ENCODE measurements at places on chromosomes 13 and 19.

GRCh38 chr19:12485052-12485416, 418 bp upstream of the ZNF709 start:
- no peak for DNase-seq

DNA sequence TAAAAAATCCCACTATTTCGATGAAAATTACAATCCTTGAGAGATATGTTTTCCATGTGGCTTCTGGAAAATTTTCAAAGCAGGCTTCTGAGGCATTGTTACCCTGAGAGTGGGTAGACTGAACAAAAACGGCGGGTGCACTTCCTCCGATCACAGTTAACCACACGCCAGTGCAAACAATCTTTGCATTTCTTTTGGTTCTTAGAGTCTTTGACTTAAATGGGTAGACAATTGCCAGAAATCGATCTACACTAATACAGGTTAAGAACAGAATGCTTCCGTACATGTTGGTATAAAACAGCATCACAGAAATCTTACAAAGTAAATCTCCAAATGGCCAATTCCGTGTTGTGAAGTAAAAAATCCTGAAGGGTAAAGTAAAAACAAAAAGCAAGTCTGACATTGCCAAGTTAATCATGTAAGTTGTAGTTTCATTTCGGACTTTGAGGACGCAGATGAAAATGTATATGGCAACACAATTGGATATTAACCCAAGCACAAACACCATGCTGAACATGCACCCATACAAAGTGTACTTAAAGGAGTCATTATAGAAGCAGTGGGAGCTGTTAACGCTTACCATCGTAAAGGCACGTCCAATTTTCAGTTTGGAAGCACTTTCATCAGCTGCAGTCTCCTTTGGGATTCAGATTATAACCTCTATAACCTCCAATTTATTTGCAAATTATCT, 927 bp downstream of the LPAR6 start:
- DNase-seq, result peak; percentile 67

GRCh38 chr13:22735011-22735995, 445.5 kb upstream of the SGCG start:
- no peak for DNase-seq

GRCh38 chr13:77980592-77980991, 62.0 kb upstream of the EDNRB start:
- no peak for DNase-seq

DNA sequence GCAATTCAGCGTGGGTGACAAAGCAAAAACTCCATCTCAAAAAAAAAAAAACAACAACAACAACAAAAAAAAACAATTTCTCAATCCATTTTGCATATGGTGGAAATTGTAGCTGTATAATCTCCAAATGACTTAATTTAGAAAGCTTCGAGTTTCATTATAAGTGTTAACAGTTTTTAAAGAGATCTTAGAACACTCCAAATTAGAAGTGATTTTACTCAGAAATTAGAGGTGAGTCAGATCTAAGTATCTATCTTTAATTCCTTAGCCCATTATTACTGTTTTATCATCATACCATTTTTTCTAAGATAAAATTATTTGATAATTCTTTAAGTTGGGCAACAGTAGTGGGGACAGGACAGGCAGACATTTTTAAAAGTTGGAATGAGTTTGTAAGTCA, 60.5 kb downstream of the ZMYM2 start:
- no peak for DNase-seq

DNA sequence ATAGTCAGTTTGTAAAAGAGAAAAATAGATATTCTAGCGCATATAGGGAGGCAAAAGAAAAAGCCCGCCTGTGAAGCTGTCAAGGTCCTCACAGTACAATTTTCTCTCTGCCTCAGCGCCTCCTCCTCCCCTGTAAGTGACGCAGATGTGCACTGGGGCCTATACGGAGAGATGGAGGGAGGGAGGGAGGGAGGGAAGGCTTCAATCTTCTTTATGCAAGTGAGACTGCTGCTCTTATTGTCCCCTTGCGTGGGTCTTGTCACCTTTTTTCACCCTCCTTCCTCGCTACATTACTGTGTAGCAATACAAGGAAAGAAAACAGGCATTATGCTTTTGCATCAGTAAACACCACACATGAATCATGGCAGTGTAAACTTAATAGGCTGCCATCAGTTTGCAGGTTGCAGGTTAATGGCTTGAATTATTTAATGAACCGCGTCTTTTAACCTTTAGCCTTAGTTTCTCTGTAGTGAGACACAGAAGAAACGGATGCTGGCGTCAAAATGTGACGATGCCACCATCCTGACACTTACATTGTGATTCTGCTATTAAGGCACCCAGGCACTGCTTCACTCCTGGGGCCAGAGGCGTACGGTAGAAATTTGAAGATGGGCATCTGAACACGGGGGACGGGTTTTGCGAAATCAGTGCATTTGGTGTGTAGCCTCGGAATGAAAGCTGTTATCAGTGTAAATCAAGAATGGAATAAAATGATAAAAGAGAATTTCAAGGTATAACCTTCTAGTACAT, at the start of gene KLHL1:
TSS of gene KLHL1 (minus strand) at position 97 of the 750 bp plus-strand sequence. CDS start 753 bp downstream, outside the sequence.
- DNase-seq, result no peak

GRCh38 chr13:76474966-76475365, 411.2 kb downstream of the KCTD12 start:
- DNase-seq, result no peak

GRCh38 chr19:40755248-40755624, 4.2 kb downstream of the SNRPA start:
- no peak for DNase-seq

GRCh38 chr13:66659701-66660467, 570.3 kb downstream of the PCDH9 start:
- no peak for DNase-seq

GRCh38 chr13:22061371-22061805, 390.5 kb downstream of the FGF9 start:
- no peak for DNase-seq

- DNase-seq, result no peak
Measured at GRCh38 chr13:33547035-33547434, 261.5 kb upstream of the STARD13 start.

DNA sequence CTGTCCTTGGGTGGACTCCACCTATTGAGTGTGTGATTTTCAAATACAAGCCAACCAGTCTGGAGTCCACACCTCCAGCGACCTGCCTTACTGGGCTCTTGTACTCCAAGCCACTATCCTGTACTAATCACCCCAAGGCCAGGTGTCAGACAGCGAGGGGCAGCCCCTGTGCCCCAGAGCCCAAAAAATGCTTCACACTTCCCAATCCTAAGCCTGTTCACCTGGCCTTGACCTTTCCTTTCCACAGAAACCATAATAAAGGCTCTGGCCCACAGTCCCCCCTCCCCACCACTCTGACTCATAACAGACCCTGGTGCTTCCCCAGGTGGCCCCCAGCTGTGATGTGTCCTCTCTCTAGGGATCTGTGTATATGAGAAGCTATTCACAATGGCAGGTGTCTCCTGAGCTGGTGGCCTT, 3.9 kb downstream of the CD209 start:
- no peak for DNase-seq

DNA sequence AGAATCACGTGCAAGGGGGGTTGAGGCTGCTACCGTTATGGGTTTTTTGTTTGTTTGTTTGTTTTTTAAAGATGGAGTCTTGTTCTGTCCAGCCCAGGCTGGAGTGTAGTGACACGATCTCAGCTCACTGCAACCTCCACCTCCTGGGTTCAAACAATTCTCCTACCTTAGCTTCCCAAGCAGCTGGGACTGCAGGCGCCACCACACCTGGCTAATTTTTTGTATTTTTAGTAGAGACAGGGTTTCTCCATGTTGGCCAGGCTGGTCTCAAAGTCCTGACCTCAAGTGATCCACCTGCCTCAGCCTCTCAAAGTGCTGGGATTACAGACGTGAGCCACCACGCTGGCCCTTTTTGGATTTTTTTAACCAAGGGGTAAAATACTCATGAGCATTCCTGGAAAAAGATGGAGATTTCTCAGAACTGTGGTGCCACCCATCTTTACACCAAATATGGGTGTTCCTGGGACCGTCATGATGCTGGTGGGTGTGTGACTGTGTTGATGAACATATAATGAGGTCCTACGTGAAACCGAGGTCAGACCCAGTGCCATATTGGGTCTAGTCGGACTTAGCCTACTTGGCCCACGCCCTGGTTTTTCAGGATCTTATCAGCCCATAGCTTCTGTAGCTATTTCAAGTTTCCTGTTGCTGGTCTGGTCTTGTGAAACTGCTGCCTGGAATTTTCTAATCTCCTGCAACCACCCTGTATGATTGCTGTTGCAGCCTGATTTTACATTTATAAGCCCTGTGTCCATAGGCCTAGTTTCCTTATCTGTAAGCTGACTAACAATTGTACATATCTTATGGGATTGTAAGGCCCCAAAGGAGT, 6.2 kb downstream of the PPP1R15A start:
- DNase-seq, result no peak

DNA sequence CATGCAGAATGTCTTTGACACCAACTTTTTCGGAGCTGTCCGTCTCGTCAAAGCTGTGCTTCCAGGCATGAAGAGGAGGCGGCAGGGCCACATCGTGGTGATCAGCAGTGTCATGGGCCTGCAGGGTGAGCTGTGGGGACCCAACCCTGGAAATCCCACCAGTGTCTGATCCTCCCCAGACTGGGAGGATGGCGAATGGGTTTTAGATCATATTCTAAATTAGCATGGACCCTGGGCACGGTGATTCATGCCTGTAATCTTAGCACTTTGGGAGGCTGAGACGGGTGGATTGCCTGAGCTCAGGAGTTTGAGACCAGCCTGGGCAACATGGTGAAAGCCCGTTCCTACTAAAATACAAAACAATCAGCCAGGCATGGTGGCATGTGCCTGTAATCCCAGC, 5.5 kb downstream of the RDH8 start:
- no peak for DNase-seq

DNA sequence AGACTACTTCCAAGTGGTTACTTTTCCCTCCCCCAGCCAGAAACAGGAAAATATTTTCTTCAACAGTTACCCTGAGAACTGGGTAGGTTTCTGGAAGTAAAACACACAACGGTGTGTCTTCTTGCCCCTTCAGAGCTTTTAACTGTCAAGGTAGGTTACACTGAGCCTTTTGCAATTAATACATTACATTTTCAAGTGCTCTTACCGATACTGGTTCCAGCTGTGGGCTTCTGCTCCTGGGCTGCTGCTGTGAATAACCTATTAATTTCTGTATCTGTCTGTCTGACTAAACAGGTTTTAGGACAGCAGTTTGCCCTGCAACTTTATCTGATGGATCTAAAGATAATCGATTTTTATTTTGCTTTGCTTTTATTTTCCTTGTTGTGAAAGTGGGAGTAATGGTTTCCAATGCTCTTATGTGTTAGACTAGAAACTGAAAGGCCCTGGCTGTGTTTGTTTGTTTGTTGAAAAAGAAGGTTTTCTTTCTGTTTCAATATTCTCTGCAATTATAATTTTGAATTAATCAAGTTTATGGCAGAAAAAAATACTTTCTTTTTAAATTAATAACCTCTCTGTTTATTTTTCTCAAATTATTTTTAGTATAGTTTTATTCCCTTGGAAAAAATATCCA, 196.7 kb upstream of the SLITRK6 start:
- DNase-seq, result no peak

DNA sequence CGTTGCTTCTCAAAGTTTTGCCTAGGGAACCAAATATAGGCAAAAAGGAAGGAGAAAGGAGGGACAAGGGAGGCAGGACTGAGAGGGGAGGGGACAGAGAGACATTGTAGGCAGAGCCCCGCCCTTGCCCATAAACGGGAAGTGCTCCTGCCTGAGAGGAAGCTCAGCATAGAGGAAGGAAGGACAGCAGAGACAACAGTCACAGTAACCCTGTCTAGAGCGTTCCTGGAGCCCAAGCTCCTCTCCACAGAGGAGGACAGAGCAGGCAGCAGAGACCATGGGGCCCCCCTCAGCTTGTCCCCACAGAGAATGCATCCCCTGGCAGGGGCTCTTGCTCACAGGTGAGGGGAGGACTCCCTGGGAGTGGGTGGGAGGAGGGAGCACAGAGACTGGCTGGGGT, at the start of gene CEACAM21:
TSS of gene CEACAM21 (plus strand) at position 169 of the 400 bp plus-strand sequence. CDS start at position 278, 109 bp downstream.
- peak; percentile 57 for DNase-seq

GRCh38 chr13:40193286-40194223, 472.9 kb downstream of the FOXO1 start:
- no peak for DNase-seq

GRCh38 chr13:100940658-100941057, 266.1 kb upstream of the TMTC4 start:
- DNase-seq, result no peak

DNA sequence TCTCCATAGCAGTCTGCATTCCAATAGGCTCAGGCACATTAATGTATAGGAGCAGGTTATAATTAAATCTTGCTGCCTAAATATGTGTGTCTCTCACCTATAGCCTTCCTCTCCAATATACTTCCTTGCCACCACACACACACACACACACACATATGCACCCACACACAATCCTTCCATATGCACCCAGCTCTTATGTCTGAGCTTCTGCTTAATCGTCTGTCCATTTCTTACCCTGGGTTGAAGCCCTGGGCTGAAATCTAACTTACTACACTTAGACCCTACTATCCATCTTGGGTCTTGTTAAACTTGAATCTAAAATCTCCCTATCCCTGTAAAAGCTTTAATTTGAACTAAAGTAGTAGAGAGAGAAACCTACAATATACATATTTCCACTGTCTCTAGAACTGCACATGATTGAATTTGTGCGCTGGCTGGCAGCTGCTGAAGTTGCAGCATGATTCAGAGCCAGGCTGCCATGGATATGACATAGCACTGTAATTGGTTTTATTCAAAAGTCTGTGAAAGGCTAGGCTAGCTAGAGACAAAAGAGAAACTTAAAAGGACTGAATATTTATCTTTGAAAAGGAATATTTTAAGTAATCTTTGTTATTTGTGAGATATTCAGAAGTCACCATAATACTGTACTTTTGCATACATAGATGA, 25.7 kb upstream of the FREM2 start:
- DNase-seq, result no peak

GRCh38 chr13:26052337-26052736, 521 bp upstream of the SHISA2 start:
- DNase-seq, result no peak

DNA sequence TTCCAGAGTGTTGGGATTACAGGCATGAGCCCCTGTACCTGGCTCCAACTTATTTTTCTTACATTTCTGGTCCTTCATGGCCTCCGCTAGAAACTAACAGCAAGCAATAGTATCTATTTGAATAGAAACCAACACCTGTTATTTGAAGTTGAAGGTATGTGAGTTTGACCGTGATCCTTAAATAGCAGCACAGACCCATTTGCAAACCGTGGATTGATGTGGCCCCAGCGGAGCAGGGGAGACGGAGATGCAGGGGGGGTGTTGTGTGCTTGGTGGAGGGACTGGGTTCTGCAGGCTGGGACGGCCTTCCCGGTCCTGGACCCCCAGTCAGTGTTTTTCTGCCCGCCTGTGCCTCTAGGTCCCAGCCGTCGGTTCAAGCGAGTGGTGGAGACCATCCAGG, 16.9 kb downstream of the TMEM150B start:
- DNase-seq, result no peak

- DNase-seq, result no peak
Measured at GRCh38 chr13:35794734-35795389, 318.4 kb upstream of the MAB21L1 start.

DNA sequence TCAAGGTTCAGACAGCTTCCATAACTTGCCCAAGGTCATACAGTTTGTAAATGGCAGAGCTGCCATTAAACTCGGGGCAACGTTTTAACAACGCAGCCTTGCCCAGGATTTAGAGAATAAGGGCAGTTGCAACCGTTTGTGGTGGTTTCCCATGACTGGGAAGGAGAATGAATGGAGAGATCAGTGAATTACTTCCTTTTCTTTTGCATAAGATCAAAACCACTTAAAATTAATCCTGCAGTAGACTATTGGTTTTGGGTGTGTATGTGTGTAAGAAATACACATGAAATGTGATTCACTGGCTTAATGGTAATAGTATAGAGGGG, 179.1 kb upstream of the MIR17HG start:
- DNase-seq, result no peak

All from DND-41 (cell line).